ENCODE measurements at places on chromosomes 16 and 17.
A peak's percentile ranks its signal among the peaks of the same experiment; 100 is the strongest.

DNA sequence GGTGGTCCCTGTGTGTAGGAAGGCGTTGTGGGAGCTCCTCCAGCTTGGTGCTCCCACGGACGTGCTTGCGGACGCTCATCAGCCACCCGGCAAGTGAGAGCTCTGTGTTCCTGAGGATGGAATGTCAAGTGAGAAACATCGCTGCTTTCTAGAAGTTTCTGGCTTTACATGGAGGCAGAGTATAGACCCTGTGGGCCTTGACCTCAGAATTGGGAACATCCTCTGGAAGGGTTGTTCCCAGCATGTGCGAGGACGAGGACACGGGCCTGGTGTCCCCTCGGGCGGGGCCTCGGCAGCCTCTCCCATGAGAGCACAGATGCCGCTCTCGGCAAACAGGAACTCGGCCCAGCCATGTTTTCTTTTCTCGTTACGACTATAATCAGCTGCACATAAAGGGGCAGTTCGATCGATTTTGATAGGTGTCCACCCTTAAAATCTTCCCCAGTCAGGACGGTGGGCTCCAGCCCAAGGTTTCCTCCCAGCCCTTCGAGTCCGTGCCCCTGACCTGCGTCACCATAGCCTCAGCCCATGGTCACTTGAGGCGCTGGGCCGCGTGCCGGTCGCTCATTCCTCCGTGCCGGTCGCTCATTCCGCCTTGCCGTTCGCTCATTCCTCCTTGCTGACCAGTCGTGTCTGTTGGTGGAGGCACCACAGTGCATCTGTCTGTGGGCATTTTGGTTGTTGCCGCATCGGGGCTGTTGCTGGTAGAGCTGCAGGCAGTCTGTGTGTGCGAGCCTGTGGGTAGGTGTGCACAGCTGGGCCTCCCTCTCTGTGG, 91.3 kb upstream of the ZNF750 start:
- DNase-seq: no peak

DNA sequence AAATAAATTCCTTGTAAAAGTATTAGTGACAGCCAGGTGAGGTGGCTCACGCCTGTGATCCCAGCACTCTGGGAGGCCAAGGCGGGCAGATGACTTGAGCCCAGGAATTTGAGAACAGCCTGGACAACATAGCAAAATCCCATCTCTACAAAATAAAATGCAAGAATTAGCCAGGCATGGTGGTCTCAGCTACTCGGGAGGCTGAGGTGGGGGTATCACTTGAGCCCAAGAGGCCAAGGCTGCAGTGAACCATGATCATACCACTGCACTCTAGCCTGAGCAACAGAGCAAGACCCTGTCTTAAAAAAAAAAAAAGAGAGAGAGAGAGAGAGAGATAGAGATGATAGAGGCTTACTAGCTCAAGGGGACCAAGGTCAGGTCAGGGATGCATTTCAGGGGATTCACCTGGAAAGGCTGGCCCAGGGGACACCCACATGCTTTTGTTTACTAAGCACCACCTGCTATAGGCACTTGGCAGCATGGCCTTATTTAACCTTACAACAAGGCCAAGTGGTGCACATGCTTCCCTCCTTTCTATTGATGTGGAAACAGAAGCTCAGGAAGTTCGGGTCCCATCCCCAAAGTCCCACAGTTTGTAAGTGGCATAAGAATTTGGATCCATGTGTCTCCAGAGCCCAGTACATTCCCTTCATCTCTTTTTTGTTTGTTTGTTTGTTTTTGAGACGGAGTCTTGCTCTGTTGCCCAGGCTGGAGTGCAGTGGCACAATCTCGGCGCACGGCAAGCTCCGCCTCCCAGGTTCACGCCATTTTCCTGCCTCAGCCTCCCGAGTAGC, 12.4 kb upstream of the SRCIN1 start:
- no peak for DNase-seq

DNA sequence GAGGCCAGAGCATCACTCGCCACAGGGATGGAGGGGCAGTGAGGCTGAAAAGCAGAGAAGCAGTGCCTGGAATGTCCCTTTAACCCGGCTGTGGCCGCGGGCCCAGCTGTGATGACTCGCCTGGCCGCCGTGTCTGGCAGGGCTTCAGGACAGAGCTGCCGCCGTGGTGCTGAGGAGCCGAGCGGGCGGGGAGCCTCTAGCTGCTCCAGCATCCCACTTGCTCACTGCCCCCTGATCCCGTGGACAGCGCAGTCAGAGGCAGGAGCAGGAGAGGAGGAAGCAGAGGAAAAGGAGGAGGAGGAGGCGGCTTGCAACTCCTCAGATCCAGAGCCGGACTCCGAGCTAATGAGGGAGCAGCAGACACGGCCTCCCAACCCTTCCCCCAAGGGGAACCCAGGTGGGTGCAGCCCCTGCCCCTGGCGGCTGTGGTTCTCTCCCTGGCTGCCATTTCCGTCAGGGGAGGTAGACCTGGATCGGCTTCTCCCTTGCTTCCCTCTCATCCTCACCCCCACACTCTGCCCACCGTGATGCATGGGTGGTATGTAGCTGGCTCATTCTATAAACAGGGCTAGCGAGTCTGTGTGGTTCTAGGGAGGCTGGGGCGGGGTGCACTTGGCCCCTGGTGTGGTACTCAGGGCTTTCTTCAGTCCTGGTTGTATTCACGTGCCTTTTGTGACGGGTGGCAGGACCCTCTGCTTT, 165.7 kb downstream of the CMIP start:
- no peak for DNase-seq

DNA sequence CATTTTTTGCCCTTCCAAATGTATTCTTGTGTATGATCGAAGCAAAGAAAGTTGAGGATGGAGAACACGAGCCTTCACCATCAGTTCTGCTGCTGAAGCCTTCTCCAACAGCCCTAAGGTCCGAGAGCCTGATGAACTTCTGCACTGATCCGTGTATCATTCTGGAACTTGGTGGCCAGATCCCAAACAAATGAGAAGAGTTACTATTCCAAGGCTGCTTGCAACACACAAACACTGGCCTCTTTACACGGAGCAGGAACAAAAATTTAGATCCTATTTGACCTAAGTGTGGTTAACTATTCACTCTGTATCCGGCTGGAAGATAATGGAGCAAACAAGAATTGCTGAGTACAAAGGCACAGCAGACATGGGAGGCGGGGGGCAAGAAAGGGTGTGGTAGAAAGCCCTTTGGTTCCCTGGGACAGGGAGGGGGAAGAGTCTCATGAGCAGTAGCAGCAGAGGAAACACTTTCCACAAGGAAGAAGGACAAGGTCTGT, 282.9 kb downstream of the SOX9 start:
- no peak for DNase-seq

DNA sequence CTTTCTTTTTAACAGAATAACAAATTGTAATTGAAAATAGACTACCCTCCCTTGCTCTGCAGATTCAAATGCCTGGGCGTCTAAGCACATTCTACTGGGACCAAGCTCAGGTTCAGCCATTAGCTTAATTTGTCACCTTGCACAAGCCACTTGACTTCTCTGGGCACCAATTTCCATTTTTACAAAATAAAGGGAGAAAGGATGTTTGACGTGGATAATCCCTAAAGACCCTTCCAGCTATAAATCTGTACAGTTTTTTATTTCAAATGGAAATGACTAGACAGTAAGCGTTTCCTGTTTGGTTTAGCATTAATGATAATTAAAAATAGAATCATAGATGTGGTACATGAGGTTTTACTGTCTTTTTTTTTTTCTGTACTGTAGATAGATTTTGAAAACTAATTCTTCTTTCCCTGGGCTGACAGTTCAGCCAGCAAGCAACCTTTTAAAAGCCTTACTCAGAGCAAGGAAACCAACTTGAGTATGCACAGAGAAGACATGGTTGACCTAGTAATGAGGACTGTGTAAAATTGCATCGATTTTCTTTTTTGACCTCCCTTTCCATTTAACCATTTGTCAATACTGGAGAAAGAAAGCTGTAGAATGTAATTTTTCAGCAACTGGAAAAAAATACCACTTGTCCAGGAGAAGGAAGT, 1329.5 kb upstream of the CDH8 start:
- no peak for DNase-seq

GRCh38 chr16:68425498-68426346, 22.6 kb downstream of the SMPD3 start:
- DNase-seq: no peak

GRCh38 chr17:72733619-72734282, 358.7 kb downstream of the SLC39A11 start:
- DNase-seq: no peak

DNA sequence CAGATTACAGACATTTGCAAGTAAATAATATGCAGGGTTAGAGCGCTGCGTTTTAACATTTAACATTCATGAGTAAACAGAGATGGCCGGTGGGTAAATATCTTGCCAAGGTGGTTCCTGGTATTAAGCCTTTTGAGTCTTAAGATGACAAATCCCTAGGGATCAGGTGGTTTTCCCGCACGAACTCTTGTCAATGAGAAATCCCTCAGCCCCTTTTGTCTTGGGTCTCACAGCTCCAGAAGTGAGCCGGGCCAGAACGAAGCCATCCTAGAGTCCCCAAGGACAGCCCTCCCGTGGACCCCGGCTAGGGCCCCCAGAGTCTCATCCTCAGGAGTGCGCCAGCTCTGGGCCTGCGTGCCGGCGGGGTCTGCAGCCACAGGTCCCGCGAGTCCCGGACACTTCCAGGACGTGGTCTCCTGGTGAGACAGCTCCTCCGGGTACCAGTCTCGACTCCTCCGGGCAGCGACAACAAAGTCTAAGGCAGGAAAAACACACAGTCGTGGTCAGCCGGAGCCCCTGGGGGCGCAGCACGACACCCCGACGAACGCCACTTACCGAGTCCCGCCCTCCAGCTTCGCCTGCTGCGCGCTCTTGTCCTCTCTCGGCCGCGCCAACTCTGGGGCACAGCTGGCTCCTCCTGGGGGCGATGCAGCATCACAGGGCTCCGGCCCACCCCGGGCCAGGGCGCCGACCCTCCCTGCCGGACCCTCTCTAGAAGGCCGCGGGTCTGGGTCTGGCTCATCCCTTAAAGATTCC, 13.3 kb downstream of the MIS12 start:
- no peak for DNase-seq

- DNase-seq: no peak
Observed at GRCh38 chr16:4561596-4561995, 5.5 kb downstream of the C16orf96 start.

GRCh38 chr16:14562691-14563491, 67.2 kb downstream of the PARN start:
- no peak for DNase-seq

- DNase-seq: no peak
Observed at GRCh38 chr17:59465949-59466307, 99.5 kb upstream of the DHX40 start.

DNA sequence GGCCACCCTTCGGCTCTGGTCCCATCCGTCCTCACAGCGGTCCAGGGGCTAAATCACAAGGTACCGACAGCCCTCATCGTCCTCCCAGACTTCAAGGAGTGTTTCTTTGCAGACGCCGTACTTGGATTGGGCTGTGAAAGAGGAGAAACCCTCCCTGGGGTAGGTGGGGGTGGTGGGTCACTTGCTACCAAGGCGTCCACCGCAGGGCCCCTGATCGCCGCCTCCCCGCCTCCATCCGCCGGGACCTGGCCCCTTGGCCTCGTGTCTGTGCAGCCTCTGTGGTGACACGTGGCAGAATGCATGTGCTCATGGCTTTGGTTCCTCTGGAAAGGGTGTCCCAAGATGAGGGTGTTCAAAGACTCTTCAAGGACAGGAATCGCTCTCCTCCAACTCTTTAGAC, 151.4 kb downstream of the BANP start:
- DNase-seq: no peak

GRCh38 chr17:63478814-63479494, 2.1 kb downstream of the ACE start:
- peak; percentile 79 for DNase-seq

DNA sequence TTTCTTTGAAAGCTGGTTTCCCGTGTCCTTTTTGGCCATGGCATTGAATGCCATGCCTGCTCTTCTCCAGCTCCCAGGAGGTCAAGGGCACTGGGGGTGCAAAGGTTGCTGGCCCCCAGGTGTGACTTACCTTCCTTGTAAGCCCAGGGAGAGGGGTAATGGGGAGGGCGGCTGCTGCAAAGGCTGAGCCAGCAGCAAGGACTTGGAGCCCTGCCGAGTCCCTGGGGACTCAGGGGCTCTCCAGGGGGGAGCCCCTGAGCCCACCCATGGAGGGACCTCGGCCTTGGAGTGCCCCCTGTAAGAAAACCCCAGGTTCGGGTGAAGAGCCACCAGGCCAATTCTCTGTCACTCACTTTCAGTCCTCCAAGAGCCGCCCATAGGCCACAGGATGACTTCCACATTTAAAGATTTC, 5.9 kb upstream of the CCL22 start:
- no peak for DNase-seq

DNA sequence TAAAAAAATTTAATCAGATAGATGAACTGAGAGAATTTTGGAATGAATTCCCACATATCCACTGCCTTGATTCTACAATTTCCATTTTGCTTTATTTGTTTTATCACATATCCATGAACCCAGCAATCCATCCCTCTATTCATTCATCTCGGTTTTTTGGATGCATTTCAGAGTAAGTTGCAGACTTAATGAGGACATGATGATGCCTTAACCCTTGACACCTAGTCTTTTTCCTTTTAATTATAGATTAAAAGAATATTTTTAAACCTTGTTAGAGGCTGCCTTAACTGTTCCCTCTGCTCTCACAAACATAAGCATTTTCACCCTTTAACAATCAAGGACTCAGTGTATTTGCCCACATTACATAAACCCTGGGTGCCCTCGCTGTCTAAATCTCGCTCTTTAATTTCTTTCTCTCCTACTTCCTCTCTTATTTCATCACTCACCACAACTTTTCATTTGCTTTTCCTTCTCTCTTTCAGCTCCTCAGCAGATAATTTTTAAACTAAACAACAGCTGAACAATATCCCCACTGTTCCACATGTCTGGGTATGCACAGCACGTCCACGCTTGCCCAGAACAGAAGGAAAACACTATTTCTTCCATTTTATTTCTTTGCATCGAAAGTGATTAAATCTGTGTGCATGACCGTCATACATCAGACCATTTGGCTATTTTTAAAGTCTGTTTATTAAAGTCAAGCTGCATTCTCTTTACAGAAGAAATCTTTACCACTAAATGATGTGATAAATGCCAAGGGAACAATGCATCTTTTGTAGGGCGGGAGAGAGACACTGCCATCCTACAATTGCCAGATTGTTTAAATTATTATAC, 39.9 kb downstream of the IQCK start:
- DNase-seq: no peak

DNA sequence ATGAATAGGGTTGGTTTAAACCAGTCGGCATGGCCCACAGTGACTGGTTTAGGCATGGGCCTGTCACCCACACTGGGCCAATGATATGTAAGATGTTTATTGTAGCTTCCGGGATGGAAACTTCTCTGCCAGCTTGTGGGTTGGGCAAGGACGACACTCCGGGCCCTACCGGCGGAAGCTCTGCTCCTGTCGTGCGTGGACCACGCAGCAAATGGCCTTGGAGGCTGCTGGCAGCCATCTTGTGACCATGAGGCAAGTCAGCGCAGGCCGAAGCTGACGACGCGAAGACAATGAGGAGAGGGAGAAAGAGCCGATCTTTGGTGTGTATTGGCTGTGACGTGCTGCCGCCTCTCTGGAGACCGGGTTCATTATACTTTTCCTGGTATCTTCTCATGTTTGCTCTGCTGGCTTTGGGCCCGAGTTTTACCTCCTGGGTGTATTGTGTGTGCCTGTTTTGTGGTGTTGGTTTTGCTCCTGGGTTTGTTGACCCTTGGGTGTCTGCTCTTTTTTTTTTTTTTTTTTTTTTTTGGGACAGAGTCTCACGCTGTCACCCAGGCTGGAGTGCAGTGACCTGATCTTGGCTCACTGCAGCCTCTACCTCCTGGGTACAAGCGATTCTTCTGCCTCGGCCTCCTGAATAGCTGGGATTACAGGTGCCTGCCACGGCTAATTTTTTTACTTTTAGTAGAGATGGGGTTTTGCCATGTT, 15.4 kb downstream of the SLC25A10 start:
- DNase-seq: no peak

- no peak for DNase-seq
Observed at GRCh38 chr16:70646260-70647241, at the start of gene IL34. Gene IL34, plus strand, starts transcription at chr16:70646559. Its CDS starts 389 bp downstream, at chr16:70646948.

GRCh38 chr16:28877655-28878000, 660 bp upstream of the ATP2A1 start:
- DNase-seq: no peak
